ENCODE measurements at places on chromosomes 1 and 21.
A peak's percentile ranks its signal among the peaks of the same experiment; 100 is the strongest.

GRCh38 chr1:232176222-232176621 is 453.7 kb downstream of the SIPA1L2 start:
- no peaks in the 10 kb centered on the region for H3K4me1 ChIP-seq
- H3K27me3 ChIP-seq: no peaks in the 10 kb centered on the region

GRCh38 chr21:27614231-27614630 is 647.3 kb upstream of the ADAMTS5 start:
- H3K27ac ChIP-seq: no peak overlapping the region
- H3K27me3 ChIP-seq: no peaks in the 10 kb centered on the region
- H3K4me3 ChIP-seq: no peak overlapping the region
- DNase-seq: no peak

GRCh38 chr1:9347095-9347850 is 54.6 kb downstream of the SPSB1 start:
- no peak overlapping the region for H3K27ac ChIP-seq
- peaks cover 5% of the 10 kb centered on the region for H3K36me3 ChIP-seq
- peaks cover 23% of the 10 kb centered on the region for H3K4me1 ChIP-seq
- H3K27me3 ChIP-seq: no peaks in the 10 kb centered on the region

- no peak for DNase-seq
- H3K27me3 ChIP-seq: peaks cover 9% of the 10 kb centered on the region
- H3K36me3 ChIP-seq: no peaks in the 10 kb centered on the region
- H3K4me1 ChIP-seq: peaks cover 9% of the 10 kb centered on the region
- H3K27ac ChIP-seq: no peak overlapping the region
Observed at GRCh38 chr1:89260566-89261255, 11.9 kb downstream of the GBP5 start.

DNA sequence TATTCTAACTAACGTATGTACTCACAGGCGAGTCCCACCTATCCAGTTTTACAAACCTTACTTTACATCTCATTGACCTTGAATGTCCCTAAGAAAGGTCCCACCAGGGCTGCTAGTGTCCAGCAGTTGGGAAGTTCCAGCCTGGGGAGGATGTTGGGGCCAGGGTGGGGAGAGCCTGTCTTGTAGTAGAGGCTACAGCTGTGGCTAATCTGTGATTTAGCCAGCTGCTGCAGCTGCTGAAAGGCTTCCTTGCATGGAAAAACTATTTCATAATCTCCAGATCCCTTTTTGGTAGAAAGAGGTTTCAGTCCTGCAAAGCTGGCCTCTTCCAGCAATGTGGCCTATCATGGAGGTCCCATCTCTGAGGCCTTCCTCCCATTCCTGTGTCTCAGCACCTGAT is 23.1 kb downstream of the TNN start:
- no peak overlapping the region for H3K27ac ChIP-seq
- no peaks in the 10 kb centered on the region for H3K36me3 ChIP-seq
- H3K4me3 ChIP-seq: no peak overlapping the region
- no peaks in the 10 kb centered on the region for H3K4me1 ChIP-seq
- no peak for DNase-seq

DNA sequence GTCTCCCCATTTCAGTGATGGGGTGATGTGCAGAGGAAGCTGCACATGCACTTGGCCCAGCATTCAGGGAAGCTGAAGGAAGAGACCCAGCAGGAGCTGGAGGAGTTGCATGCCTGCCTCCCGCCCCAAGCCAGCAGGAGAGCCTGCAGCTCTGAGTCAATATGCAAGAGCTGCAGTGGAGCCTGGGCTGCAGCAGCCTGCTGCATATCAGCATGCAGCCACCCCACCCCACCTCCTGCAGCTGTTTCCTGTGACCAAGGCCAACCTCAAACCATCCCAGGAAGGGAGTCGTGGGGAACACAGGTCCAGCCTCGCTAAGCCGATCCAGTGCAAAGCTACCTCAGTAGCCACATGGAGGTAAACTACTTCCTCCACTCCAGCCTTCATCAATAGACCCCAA is 18.9 kb downstream of the AGT start:
- no peak for DNase-seq
- H3K4me3 ChIP-seq: no peak overlapping the region
- no peaks in the 10 kb centered on the region for H3K4me1 ChIP-seq
- H3K27me3 ChIP-seq: no peaks in the 10 kb centered on the region
- peaks cover 47% of the 10 kb centered on the region for H3K36me3 ChIP-seq

DNA sequence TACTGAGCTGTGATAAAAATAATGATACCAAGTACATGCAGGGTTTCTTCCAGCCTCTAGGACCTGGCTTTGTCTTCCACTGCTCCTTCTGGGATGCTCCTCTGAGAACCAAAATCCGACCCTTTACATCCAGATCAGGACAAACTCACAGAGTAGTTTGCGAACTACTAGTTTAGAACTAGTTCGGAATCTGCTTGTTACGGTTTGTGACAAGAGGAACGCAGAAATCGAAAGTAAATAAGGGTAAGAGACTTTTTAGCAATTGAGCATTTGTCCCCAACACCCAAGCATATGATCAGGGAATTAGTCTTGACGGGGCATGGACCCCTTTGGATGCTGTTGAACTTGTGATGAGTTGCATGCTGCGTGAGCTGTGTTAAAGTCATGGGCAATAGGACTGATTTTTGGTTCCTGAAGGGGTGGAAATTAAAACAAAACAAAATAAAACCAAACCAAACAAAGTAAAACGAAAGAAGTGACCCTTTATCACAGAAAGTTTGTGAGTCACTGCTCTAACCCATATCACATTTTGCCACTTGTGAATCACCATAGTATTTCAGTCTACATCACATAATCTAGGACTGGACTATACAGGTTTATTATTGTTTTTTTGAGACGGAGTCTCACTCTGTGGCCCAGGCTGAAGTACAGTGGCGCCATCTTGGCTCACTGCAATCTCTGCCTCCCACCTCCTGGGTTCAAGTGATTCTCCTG is 35.7 kb upstream of the ERRFI1 start:
- peak overlapping the region; percentile 88 for H3K27ac ChIP-seq
- no peaks in the 10 kb centered on the region for H3K36me3 ChIP-seq
- DNase-seq: no peak
- no peaks in the 10 kb centered on the region for H3K27me3 ChIP-seq
- H3K4me3 ChIP-seq: no peak overlapping the region
- peaks cover 17% of the 10 kb centered on the region for H3K4me1 ChIP-seq

- no peaks in the 10 kb centered on the region for H3K27me3 ChIP-seq
- no peaks in the 10 kb centered on the region for H3K4me1 ChIP-seq
- no peak for DNase-seq
Observed at GRCh38 chr1:52216907-52217458, 75.1 kb downstream of the ZFYVE9 start.

DNA sequence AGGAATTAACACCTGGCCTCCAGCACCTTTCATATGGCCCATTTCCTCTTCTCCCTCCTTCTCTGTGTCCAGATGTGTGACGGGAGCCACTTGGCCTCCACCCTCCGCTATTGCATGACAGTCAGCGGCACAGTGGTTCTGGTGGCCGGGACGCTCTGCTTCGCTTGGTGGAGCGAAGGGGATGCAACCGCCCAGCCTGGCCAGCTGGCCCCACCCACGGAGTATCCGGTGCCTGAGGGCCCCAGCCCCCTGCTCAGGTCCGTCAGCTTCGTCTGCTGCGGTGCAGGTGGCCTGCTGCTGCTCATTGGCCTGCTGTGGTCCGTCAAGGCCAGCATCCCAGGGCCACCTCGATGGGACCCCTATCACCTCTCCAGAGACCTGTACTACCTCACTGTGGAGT is 5.6 kb downstream of the TMEM61 start:
- no peaks in the 10 kb centered on the region for H3K4me1 ChIP-seq
- H3K27ac ChIP-seq: no peak overlapping the region
- no peak for DNase-seq
- no peaks in the 10 kb centered on the region for H3K36me3 ChIP-seq
- H3K27me3 ChIP-seq: no peaks in the 10 kb centered on the region

- H3K36me3 ChIP-seq: no peaks in the 10 kb centered on the region
- no peak for DNase-seq
- H3K4me3 ChIP-seq: no peak overlapping the region
- no peaks in the 10 kb centered on the region for H3K27me3 ChIP-seq
- H3K4me1 ChIP-seq: peaks cover 4% of the 10 kb centered on the region
- H3K27ac ChIP-seq: no peak overlapping the region
Observed at GRCh38 chr1:14098294-14098913, 398.4 kb downstream of the PRDM2 start.

DNA sequence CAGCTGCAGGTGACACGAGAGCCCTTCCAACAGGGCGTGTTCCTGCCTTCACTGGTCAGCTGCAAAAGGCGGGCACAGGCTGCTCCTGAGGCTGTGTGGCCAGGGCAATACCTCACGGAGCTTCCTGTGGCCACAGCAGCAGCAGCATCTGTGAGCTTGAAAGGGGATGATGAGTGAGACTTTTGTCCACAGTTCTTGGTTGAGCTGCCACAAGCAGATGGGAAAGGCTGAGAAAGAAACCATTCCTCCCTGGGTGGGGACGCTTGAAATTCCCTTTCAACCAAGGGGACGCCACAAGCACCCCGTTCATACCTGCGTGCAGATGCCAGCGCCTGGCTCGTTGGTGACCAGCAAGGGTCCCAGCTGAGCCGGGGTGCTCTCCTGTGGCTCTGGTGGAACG is 37.6 kb downstream of the B3GALT5 start:
- H3K4me3 ChIP-seq: no peak overlapping the region
- no peak overlapping the region for H3K27ac ChIP-seq
- peaks cover 11% of the 10 kb centered on the region for H3K4me1 ChIP-seq
- no peak for DNase-seq
- H3K36me3 ChIP-seq: no peaks in the 10 kb centered on the region

DNA sequence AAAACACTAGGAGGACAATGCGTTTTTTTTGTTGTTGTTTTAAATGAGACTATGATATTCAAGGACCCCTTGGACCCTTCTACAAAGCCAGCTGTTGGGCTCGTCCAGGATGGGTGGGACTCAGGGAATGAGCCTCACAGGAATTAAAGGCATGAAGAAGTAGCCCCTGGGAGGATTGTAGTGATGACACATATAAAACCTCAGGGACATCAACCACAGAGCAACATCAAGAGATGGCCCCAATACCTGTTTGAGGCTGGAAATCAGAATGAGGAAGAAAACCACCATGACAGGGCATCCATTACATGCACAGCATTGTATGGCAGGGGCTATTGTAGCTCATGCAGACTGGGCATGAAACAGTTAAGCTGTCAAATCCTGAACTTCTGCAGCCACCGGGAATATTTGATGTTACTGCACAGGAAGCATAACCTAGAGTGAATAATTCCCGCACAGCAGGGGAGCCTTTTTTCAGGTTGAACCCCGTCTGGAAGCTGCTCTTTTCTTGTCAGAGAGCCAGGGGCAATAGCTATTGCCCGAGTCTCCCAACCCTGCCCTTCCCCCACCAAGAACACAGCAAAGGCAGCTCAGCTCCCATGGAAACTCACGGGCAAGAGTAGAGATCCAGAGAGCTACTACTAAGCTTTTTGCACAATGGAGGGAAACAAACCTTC is 140.2 kb upstream of the FGGY start:
- peaks cover 7% of the 10 kb centered on the region for H3K4me1 ChIP-seq
- no peaks in the 10 kb centered on the region for H3K36me3 ChIP-seq
- no peak overlapping the region for H3K27ac ChIP-seq
- peak; percentile 81 for DNase-seq
- no peak overlapping the region for H3K4me3 ChIP-seq
- no peaks in the 10 kb centered on the region for H3K27me3 ChIP-seq

- no peak overlapping the region for H3K27ac ChIP-seq
- DNase-seq: no peak
- H3K4me1 ChIP-seq: no peaks in the 10 kb centered on the region
Observed at GRCh38 chr1:55043011-55043410, 3.7 kb downstream of the PCSK9 start.

- H3K27me3 ChIP-seq: peaks cover 79% of the 10 kb centered on the region
- DNase-seq: no peak
- H3K4me1 ChIP-seq: no peaks in the 10 kb centered on the region
- H3K4me3 ChIP-seq: no peak overlapping the region
- H3K27ac ChIP-seq: no peak overlapping the region
Observed at GRCh38 chr1:213947200-213947801, 40.5 kb upstream of the PROX1 start.
